Common myeloid progenitor, CD34-positive (primary cell): ENCODE measurements at places on chromosomes 4 and X.

DNA sequence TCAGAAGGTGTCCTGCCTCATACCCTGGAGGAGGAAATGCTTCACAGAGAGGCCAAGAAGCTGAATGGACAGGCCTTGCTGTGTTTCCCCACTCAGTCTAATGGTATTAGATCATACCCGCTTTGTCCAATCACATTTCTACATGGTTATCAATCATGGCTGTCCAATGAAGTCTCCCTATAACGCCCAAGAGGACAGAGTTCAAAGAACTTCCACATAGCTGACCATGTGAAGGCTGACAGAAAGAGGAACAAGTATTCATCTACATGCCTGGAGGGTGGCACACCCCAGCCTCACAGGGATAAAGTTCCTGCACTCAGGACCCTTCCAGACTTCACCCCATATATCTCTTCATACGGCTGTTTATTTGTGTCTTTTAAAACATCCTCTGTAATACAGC, 123.4 kb downstream of the MANBA start:
- no peak for DNase-seq

DNA sequence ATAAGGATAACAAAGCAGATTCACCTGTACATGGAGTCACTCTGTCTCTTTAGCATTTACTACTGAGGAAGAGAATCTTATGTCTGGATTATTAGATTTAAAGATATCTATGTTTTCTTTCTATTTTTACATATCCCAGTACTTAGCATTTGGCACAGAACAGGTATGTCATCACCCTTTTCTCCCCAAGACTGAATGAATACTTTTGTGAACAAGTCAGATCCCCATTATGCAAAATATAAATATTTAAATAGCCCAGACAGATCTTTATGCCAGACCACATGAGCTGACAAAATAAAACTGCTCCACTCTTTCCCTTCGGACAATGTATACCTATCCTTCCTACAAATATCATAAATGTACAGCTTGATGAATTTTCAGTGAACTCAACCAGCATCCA, 94.5 kb downstream of the CASK start:
- DNase-seq = no peak

DNA sequence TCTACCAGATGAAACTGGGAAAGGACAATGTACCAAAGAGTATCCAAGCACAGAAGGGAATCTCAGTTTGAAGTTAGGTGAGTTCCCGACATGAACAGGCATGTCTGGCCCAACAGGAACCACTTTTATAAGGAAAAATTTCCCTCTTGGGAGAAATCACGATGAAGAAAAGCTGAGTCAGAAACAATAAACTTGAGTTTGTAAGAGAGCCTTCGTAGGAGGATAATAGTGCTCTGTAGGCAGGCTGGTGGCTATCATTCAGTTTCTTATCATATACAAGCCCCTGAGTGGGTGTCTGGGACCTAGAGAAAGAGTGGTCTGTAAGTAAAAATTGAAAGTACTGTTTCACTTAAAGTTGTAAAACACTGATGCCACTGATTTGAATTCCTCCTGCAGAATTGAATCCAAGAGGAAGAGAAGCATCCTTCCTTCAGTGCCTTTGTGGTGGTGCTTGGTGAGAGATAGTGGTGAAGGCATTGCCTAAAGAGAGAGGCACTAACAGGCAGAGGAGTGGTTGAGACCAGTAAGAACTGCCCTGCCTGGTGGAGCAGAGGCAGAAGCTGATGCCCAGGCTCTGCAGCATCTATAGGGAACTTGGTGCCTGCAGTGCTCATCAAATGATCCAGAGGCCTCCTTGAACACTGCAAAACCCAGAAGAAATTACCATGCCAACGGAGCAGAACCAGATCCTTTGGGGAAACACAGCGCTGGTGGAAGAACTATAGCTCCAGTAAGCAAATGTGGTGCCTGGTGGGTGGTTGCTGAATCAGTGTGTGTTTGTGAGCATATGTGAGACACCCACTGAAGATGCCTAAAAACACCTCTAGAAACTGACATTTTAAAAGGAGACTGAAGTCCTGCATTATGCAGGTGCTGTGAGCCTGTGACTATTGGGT, 31.7 kb upstream of the METAP1 start:
- no peak for DNase-seq

DNA sequence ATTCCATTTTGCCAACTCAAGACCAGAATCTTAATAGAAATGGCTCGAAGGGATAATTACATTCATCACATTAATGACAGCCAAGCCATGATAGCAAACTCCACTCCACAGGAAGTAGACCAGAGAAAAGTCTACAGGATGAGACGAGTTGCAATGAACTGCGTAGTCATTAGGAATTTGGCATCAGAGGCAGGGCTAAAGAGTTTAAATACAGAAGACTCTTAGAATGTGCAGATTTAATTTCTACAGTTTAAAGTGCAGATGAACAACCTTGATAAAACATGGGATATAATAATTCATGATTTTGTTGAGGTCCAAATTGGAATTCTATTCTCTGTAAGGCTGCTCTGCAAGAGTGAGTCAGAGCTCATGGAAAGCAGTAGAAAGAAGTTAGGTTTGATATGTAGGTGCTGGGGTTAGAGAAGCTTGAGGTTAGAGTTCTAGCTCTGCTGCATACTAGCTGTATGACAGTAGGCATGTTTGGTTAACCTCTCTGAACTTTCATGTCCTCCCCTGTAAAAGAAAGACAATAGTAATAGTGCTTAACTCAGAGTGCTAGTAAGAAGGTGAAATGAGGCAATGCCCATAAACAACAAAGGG, 32.2 kb downstream of the LNX1 start:
- no peak for DNase-seq

DNA sequence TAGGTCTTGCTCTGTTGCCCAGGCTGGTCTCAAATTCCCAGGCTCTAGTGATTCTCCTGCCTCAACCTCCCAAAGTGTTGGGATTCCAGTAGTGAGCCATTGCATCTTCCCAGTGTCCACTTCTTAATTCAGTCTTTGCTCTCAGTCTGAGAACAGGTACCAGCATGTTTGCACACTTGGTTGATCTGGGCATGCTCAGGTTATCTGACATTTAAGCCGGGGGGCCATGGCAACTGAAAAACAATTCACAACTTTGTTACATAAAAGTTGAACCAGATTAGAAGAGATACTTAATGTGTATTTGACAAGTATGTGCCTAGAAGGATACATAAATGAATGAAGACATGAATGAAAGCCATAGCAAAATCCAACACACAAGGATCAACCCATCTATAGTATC, 39.0 kb downstream of the FGFBP1 start:
- DNase-seq = no peak

DNA sequence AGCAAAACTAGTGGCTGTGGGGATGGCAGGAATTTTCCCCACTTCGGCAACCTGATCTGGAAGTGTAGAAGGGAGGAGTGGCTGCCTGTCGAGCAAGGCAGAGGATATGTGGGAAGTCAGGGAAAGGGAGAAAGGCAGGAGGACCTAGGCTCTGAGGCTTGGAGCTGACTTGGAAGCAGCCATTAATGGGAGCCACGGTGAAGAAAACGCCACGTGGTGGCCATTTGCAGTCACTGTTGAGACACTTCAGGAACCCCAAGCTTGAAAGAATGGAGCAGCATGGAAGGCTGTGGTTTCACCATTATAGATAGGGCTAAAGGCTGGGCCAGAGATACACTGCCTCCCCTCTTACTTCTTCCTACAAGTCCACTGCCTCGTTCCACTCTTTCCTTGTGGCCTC, 41.8 kb upstream of the MAML3 start:
- no peak for DNase-seq

DNA sequence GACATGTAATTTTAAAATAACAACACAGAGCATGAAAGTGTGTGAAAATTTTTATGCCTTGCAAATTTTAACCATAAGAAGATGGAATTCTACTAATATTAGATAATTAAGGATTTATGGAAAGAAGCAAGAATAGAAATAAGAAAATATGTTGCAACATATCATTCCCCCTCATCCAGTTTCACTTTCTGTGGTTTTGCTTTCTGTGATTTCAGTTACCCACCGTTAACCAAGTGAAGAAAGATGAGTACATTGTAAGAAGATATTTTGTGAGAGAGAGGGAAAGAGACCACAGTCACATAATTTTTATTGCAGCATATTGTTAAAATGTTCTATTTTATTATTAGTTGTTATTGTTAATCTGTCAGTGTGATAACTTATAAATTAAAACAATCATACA, 77.9 kb downstream of the ADAM29 start:
- DNase-seq = no peak

GRCh38 chr4:75696071-75696470, 22.9 kb upstream of the G3BP2 start:
- DNase-seq = peak; percentile 87

- DNase-seq = no peak
These were observed 135.0 kb downstream of the RBM46 start for GRCh38 chr4:154916068-154916467.
